ENCODE measurements at places on chromosomes 16 and 17. TPM values are rescaled to one million over a fixed set of nuclear protein-coding genes. Genes with fewer than 3 reads are reported as not detected.

DHRS7C gene
- total RNA-seq: not detected

OTOA gene
- total RNA-seq: 0.36 TPM

WFDC1 gene
- total RNA-seq: 10.4 TPM

TBC1D26 gene
- total RNA-seq: not detected

MMP15 gene
- 3.6 TPM for total RNA-seq

OR4D1 gene
- total RNA-seq: not detected

KCNH4 gene
- total RNA-seq: under 0.01 TPM

CLEC10A gene
- not detected for total RNA-seq

FMNL1 gene
- total RNA-seq: 14.8 TPM

NAE1 gene
- total RNA-seq: 45.6 TPM

MPV17L gene
- 1.1 TPM for total RNA-seq

THRA gene
- 42.7 TPM for total RNA-seq

TMEM238L gene
- total RNA-seq: not detected

PDILT gene
- total RNA-seq: not detected

IRX3 gene
- total RNA-seq: 7.0 TPM

KIF22 gene
- 8.4 TPM for total RNA-seq

NHLRC4 gene
- total RNA-seq: 2.6 TPM

DNAI2 gene
- not detected for total RNA-seq

CD300E gene
- not detected for total RNA-seq

GNG13 gene
- not detected for total RNA-seq

MRPL28 gene
- 57.2 TPM for total RNA-seq

ZMYND15 gene
- not detected for total RNA-seq

C1QTNF8 gene
- total RNA-seq: not detected

CDC6 gene
- total RNA-seq: 2.3 TPM

SRL gene
- 0.16 TPM for total RNA-seq

SLFN12L gene
- total RNA-seq: not detected

CREBBP gene
- 43.0 TPM for total RNA-seq

CCL4 gene
- not detected for total RNA-seq

DPEP3 gene
- total RNA-seq: not detected

NPTX1 gene
- total RNA-seq: 3.4 TPM

Data from hair follicle dermal papilla cell (primary cell).